ENCODE measurements at places on chromosomes 5 and 9.
A peak's percentile ranks its signal among the peaks of the same experiment; 100 is the strongest.

DNA sequence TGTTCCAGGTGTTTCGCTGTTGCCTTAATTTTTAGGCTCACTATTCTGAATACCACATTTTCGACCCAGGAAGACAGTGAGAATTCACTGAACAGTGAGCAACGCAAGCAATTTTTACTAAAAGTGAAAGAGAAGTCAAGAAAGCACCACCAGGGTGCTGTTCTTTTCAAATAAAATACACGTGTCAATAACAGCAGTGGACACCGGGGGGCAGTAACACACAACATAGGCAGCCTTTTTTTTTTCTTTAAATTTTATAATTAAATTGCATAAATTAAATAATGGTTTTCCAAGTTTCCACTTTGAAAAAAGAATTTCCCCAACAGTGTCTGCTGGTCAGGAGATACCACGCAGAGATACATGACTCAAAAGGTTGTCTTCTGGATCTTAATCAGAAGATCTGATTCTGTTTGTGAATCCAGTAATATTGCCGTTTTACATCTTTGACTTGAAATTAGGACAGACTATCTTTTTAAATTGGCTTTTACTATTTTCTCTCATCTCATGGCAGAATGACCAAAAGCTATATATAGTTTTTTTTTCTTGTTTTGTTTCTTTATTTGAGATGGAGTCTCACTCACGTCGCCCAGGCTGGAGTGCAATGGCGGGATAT lies 47.1 kb upstream of the SH3GL2 start:
- peak; percentile 59 for DNase-seq

DNA sequence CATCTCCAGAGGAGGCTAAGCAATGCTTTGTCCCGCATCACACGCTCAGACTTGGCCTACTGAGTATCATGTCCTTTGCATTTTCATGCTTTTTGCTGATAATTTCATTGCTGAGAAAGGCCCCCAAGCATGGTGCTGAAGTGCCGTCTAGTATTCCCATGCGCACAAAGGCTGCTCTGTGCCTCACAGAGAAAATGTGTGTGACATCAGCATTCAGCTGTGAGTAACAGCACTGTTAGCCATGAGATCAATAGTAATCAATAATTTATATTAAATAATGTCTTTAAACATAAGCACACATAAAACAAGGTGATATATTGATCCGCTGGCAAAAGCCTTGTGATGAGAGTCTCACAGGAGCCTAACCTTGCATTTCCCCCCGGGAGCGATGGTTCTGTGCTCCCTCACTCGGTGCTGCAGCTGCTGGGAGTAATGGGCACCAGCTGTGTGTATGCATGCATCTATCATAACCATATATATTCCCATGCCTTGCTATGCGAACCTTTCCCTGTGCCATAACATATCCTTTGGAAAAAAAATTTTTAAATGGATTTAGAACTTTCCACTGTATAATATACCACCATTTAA lies 50.4 kb upstream of the RNF130 start:
- DNase-seq = no peak

- DNase-seq = no peak
These were observed 21.9 kb downstream of the NTNG2 start for GRCh38 chr9:132183715-132184114.

- no peak for DNase-seq
These were observed 67.5 kb downstream of the SEMA6A start for GRCh38 chr5:116507051-116507537.

- DNase-seq = no peak
These were observed 62.8 kb upstream of the FCN1 start for GRCh38 chr9:134980516-134980915.

DNA sequence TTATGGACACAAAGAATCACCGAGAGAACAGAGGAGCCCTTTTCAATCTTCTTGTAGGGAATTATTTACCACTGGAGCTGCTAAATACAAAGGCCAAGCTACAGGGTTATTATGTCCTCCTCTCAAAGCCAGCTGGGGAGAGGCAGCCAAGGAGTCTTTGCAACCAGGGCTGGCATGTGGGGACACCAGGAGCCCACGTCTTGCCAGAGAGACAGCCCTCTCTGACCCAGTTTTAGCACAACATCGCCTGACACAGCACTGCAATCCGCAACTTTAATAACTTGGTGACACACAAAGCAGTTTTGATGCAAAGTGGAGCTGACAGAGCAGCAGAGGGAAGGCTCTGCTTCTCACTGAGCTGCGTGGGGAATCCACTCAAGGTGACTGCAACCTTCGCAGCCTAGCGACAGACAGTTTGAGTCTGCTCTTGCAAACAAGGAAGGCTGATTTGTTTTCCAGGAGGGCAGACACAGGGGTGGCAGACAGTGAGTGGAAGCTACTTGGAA lies 33.6 kb downstream of the TLR4 start:
- DNase-seq = no peak

DNA sequence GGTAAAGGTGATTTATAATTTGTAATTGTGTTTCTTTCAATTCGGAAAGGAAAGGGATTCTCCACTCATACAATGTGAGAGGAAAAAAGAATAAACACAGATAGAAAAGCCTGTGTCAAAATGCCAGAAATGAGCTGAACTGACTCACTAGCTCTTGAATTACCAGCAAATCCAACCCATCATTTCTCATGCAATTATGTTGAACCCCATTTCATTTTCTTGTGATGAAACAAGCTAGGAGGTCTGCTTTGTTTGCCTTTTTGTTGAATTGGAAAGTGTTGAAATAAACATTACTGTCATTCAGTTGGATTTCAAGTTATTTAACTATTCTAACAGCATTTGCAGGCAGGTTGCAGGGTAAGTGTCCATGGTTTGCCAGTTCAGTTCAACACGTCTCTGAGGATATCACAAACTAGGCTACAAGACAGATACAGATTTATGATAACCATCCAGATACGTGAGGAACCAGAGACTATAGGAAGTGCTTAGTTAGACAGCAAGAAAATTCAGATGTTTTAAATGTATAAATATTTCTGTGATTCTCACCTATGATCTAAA lies 547.2 kb downstream of the MAT2B start:
- no peak for DNase-seq

GRCh38 chr9:131585375-131585774 lies 40.1 kb downstream of the PRRT1B start:
- DNase-seq = peak; percentile 54

- DNase-seq = no peak
These were observed 110.9 kb upstream of the IL6ST start for GRCh38 chr5:56105511-56106291.

DNA sequence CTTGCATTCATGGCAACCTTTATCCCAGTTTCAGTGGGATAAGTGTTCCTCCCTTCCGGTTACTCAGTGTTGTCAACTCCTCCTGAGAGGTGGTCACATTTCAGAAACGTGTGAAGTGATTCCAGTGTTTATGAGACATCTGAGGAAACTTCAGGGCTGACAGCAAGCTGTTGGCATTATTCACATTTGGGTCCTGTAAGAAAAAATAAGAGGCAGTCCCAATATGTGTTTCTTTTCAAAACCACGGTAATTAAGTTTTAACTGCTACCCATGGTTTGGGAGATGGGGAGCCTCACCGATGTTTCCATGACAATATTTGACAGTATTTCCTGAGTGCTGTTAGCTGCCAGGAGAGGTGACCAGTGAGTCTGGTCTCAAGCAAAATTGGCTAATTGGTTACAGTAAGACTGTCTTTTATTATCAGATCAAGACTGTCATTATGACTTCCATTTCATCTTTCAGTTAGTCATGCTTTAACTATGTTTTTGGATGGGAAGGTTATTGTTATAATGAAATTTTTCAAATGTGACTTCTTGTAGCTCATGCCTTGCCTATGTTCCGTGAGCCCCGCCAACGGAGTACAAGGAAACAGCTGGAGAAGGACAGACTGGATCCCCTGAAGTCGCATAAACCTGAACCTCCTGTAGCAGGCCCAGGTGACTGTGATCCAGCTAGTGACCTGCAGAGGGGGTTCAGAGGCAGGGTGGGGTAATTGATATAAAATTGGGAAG lies 115.3 kb downstream of the GDNF start:
- no peak for DNase-seq

GRCh38 chr5:39800042-39800601 lies 375.3 kb upstream of the DAB2 start:
- DNase-seq = no peak

DNA sequence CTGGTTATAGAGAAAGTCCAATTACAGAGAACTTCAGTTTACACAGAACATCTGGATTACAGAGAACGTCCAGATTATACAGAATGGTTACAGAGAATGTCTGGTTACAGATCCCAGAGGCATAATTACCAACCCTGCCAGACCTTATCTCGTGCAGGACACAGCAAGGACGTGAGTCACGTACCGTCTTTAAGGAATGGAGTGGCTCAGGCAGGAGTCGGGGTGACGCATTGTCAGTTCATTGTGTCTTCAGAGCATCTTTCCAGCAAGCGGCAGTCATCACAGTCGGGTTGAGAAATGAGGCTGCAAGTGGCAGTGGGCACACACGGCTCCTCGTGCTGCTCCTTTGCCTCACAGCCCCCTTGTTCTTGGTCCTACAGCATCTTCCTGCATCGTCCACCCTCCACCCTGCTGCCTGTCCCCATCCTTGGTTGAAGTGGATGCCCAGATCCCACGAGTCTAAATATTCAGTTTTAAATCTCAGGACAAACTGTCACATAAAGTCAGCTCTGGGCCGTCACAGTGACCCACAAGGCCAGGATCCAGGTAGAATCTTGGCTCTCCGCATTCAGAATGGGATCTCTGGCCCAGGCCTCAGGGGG lies 30.0 kb upstream of the SLC6A19 start:
- no peak for DNase-seq

- no peak for DNase-seq
These were observed 157.2 kb upstream of the ISL1 start for GRCh38 chr5:51225789-51226742.

DNA sequence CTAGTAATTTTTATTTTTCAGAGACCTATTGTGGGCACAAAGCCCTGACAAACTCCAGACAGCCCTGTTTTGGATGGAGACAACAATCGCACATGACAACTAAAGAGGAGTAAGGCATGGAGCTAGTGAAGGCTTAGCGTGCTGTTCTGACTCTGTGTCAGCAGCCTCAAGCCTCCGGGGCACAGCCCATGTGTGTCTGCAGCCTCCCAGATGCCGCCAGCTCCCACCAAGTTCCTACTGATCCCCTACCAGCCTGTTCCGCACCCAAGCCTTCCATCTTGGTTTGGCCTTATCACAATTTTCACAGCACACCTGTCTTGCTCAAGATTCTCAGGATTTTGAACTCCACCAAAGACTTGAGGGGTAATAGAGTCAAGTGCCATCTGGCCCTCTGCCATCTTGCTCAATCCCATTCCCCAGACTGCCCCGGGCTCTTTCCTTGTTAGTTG lies 70.3 kb upstream of the SH3PXD2B start:
- DNase-seq = no peak

DNA sequence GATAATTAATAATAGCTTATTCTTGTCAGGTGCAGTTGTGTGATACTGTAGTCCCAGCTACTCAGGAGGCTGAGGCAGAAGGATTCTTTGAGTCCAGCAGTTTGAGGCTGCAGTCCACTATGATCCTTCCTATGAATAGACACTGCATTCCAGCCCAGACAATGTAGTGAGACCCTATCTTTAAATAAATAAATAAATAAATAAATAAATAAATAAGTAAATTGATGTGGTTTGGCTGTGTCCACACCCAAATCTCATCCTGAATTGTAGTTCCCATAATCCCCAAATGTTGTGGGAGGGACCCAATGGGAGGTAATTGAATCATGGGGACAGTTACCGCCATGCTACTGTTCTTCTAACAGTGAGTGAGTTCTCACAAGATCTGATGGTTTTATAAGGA lies 5.6 kb upstream of the ELL2 start:
- no peak for DNase-seq

DNA sequence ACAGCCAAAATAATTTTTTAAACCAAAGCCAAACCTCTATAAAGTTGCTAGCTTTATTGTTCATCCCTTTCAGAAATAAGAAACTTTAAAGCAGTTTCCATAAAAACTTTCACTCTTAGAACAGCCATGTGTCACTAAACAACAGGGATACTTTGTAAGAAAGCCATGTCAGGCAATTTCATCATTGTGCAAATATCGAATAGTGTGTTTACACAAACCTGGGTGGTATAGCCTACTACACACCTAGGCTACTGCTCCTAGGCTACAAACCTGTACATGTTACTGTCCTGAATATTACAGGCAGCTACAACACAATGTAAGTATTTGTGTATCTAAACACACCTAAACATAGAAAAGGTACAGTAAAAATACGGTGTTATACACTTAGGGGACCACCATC lies 59.9 kb downstream of the TLE1 start:
- DNase-seq = no peak

- DNase-seq = no peak
These were observed 129.7 kb downstream of the ADAMTS2 start for GRCh38 chr5:179215576-179215975.

- DNase-seq = no peak
These were observed 94.7 kb downstream of the MYO10 start for GRCh38 chr5:16841416-16841815.

DNA sequence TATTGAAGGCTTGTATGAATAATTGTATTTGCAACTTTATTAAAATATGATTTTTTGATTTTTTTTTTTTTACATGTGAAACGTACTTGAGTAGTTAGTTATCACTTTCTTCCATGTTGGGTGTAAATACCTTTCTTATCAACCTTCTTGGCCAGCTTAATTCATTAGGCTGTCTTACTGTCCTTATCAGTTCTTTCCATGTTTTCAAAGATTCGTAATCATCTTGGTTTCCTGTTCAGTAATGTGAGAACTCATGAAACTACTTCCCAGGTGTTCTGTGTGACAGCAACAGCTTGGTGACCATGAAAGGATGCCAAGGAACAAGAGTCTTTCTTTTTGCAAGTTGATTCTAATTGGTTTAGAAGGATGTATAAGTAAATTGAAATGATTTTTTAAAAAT lies 100.0 kb downstream of the ADGRV1 start:
- DNase-seq = no peak

- peak; percentile 58 for DNase-seq
These were observed 87.5 kb upstream of the SSBP2 start for GRCh38 chr5:81838307-81838906.

GRCh38 chr9:137191691-137192447 lies 3.4 kb downstream of the SSNA1 start:
- no peak for DNase-seq

All from lung microvascular endothelial cell (primary cell).